ENCODE measurements at places on chromosomes 12 and 14.
A peak's percentile ranks its signal among the peaks of the same experiment; 100 is the strongest.

GRCh38 chr14:23327947-23328744 is 6.9 kb downstream of the PABPN1 start:
- no peak for DNase-seq

GRCh38 chr12:93981411-93981810 is 167.0 kb upstream of the PLXNC1 start:
- DNase-seq = no peak

GRCh38 chr14:101467181-101467926 is 93.9 kb upstream of the DIO3 start:
- DNase-seq = no peak

- no peak for DNase-seq
These were observed 873.1 kb upstream of the TMEM132C start for GRCh38 chr12:127393896-127394295.

DNA sequence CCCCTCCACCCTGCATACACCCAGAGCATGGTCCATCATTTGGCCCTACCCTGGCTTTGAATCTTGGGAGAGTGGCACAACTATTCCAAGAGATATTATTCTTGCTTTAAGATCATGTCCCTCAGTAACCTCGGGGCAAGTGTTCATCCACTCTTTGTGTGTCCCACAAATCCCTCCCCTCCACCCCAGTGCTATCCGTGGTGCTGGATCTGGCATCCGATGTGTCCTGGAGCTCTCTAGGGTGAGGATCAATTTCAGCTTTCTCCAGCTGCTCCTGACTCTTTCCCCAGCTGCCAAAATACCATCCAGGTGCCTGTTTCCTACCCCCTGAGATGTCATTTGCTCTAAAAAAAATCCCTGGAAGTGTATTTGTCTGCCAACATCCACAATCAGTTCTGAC is 64.8 kb upstream of the CMKLR1 start:
- DNase-seq = no peak

- no peak for DNase-seq
These were observed 3.7 kb downstream of the KIF5A start for GRCh38 chr12:57553343-57554202.

GRCh38 chr12:93165384-93165932 is 212.3 kb upstream of the NUDT4 start:
- DNase-seq = no peak

- peak; percentile 93 for DNase-seq
These were observed 2.4 kb upstream of the TNS2 start for GRCh38 chr12:53047221-53048032.

DNA sequence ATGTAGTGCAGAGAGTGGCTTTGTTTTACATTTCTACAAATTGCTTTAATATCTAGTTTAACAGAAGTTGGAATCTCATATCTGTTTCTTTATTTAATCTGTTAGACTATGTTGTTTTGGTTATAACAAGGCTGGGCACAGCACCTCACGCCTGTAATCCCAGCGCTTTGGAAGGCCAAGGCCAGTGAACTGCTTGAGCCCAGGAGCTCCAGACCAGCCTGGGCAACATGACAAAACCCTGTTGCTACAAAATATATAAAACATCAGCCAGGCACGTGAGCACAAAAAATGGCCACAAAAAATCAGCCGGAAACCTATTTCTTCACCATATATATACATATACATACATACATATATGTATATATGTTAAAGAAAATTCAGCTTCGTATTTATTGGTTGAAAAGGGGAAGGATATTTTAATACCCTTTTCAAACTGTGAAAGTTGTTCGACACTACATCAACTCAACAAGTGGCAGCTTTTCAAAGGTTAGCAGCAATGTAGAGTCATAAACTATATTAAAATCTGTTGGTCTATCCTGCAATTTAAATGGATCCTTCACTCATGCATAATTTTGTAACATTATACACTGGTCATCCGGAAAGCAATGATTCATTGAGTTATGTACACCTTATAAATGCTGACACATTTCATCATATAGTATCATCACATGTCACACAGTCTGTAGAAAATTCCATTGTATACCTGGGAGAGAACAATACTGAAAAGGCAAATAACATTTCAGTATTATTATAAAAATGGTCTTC is 7.1 kb downstream of the NR2C1 start:
- DNase-seq = no peak

- DNase-seq = no peak
These were observed 297.5 kb downstream of the NAV3 start for GRCh38 chr12:78128211-78128610.

DNA sequence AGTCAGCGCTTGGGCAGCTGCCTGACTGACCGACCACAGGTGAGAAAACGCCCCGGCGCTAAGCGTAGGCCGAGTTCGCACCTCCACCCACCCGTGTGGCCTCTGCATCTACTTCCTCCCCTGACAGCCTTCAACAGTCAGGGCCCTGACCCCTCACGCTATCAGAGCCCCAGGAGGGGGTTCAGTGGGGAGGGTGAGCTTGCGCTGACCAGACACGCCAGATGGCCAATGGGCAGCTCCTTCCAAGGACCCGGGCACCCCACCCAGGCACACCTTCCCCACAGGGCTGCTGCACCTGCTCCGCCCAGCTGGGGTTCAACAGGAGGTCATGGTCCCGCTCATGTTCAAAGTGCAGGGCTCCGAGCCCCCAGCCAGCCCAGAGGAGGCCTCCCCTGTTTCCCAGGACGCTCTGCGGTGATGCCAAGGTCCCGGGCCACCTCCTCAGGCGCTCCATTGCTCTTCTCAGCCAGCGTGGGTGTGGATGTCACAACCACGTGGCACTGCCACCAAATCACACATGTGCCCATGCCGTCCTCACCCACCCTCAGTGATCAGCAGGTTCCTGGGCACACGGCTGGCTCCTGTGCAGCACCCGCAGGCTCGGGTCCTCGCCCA is 48.7 kb upstream of the BCL11B start:
- no peak for DNase-seq
